NCI-H748 treated with DMSO at 0.1 percent for 48 hours (cell line): ENCODE measurements at places on chromosomes 7 and 10.

GRCh38 chr7:30938435-30939316 lies 25.1 kb upstream of the GHRHR start:
- DNase-seq = peak; percentile 59

- no peak for DNase-seq
These were observed 96.1 kb downstream of the ATE1 start for GRCh38 chr10:121831777-121832176.

DNA sequence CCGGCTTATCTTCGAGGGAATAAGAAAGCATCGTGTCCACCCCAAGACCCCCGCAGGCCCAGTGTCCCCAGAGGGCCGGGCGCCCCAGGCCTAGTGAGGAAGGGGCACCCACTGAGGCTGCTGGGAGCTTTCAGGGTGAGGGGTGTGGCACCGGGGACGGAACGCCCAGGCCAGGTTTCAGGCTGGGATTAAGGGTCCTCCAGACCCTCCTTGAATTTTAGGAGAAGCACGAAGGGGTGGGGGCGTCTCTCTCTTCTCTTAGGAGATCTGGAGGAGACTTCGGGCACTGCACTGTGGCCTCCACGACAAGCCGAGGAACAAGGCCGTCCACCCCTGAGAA lies 96.8 kb downstream of the PDGFA start:
- DNase-seq = no peak

DNA sequence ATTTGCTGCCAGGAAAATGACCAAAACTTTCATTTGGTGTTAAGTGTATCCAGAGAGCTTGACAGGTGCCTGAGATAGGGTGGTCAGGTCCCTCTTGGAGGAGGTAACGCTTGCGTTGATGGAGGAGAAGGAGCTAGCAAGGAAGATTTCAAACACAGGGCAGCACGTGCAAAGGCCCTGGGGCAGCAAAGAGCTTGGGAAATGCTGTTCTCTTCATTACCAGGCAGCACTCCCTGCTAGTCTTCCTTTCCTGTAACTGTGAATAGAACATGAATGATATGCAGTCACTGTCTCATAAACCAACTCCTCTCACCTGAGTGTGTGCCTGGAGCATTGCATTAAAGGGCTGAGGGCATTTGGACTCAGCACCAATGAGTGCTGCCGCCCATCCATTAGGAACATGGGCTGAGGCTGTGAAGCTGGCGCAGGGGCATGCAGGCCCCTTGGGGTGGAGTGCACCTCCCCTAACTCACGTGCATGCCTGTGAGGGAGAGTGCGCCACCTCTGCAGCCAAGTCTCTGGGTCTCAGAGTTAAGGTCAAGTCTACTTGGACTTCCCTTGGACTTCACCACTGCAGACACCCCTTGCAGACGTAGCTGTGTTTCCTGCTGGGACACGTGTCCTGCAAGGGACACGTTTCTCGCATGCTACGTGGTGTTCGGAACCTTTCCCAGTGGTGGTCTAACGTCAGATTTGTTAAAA lies 136.8 kb downstream of the PAXIP1 start:
- no peak for DNase-seq

GRCh38 chr7:28595076-28595475 lies 182.8 kb downstream of the CREB5 start:
- DNase-seq = no peak

DNA sequence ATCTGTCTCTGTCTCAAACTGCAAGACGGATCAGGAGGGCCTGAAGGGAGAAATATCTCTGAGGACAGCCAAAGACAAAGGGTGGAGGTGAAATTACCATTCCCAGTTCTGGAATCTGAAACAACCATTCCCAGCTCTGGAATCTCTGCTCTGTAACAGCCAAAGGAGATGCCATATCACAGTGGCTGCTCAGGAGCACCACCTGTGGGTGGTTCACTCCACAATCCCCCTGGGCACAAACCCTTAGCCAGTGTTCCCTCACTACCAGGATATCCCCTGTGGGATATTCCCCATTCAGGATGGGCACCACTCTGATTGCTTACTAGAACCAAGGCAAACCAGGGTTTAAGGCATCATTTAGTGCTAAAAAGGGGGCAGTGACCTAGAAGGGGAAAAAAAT lies 199.0 kb downstream of the HTR7 start:
- DNase-seq = no peak

DNA sequence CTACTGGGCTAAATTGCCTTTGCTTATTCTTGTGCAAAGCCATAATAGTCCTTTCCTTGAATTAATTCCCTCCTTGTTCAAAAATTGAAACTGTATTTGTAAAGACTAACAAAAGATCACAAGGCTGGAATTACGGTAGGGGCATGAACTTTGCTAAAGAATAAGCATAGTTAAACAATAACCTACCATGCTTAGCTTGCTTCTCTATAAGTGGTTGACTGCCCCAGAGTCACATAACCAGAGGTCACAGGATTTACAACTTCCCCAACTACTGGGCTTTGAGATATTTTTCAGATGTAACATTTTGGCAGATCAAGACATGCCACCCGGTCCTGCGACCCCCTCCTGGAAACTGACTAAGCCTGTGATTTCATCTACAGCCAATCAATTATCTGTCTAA lies 181.4 kb downstream of the GPAM start:
- DNase-seq = no peak
